Right atrium auricular region (tissue), 2 donors: ENCODE measurements at places on chromosomes 5 and 9.
A peak's percentile ranks its signal among the peaks of the same experiment; 100 is the strongest.

- no peak for DNase-seq
Observed at GRCh38 chr9:114947058-114947457, 16.7 kb upstream of the TNFSF8 start.

- DNase-seq, result no peak
Observed at GRCh38 chr9:129347316-129348120, 169.5 kb upstream of the IER5L start.

DNA sequence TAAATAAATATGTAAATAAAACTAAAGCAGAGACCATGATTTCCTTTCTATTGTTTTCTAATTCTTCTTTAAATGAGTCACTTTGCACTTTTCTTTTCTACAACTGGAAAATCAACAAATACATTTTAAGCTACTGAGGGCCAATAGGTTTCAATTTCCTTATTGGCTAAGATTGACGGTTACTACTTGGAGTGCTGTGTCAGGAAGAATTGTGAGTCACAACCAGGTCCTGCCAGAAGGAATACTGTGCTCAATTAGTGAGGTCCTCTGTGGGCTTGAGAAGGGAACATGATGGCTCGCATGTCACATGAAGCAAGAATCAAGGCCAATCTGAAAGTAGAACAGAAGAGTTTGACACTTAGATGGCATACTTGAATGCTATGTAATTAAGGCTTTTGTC is 110.8 kb downstream of the HMHB1 start:
- DNase-seq, result no peak

DNA sequence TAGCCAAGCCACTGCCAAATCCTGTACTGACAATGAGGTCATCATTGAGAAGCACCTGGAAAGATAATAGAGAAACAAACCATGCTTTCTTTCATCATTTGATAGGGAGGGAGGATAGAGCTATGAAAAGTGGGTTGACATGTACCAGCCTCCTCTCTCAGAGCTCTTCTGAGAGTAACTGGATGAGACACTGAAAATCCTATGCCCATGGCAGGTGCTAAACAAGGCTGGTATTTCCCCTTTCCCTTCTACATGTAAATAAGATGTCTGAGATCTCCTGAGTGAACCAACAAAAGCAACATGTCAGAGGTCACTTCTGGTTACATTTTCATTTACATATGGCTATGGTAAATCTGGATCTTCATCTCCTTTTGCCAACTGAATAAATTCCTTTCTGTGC is 45.3 kb upstream of the TRAF1 start:
- DNase-seq, result no peak

DNA sequence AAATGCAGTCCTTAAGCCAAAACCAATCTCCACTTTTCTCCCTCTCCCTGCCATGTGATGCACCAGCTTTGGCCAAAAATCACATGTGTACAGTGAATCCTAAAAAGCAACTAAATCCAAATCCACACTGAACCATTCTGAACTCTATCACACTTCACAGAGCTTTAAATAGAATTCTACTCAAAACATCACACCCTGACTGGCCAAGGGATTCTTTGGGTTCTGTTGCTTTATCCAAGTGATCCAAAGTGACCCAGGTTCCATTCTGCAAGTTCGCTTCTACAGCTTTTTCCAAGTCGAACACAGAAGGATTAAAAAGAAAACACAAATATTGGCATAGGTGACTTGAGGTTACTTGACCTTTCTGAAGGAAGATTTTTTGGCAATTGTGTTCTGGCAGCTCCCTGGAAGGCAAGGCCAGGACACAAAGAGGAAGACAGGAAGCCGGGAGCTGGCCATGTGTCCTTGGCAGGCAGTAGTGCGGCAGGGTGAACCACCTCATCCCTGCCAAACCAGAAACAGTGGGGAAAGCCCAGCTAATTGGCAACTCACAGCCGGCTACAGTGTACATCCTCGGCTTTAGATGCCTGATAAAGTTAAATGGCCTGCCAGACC is 115.0 kb downstream of the NFIB start:
- DNase-seq, result peak; percentile 79
